ENCODE measurements at places on chromosomes 12 and 14. TPM values are rescaled to one million over a fixed set of nuclear protein-coding genes. Genes with fewer than 3 reads are reported as not detected.

ZNF664 gene
- total RNA-seq: 53.4 TPM

SPTLC2 gene
- 84.5 TPM for total RNA-seq

CMA1 gene
- total RNA-seq: not detected

AMN gene
- 2.6 TPM for total RNA-seq

DNA sequence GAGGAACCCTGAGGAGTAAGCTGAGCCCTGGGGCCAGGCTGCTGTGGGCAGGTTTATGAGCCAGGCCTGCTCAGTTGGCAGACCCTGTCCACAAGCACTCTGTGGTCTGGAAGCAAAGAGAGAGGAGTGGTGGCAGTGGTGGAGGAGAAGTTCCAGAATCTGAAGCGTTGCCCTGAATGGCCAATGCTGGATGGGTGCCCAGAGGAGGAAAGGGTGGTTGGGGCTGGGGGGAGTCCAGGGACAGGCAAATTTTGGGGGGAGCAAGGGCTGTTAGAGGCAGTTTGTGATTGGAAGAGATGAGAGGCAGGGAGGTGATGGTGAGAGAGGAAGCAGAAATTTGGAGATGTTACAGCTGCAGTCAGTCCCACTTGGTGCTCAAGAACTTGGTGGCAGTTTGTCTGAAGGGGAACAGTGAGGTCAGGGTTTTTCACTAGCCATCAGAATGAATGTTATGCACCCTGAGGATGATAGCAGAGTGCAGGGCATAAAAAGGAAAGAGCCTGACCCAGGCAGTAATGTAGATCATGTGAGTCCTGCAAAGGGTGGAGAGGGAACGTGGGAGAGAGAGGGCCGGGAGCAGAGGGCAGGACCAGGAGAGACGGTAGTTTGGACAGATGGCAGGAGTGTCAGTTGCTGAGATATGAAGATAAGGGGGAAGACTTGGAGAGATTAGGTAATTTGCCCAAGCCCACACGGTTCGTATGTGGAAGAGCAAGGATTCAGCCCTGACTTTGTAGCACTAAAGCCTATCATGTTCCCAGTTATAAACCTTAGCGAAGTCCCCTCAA is 51.2 kb downstream of the GALNT8 start:
- DNase-seq: no peak

DNA sequence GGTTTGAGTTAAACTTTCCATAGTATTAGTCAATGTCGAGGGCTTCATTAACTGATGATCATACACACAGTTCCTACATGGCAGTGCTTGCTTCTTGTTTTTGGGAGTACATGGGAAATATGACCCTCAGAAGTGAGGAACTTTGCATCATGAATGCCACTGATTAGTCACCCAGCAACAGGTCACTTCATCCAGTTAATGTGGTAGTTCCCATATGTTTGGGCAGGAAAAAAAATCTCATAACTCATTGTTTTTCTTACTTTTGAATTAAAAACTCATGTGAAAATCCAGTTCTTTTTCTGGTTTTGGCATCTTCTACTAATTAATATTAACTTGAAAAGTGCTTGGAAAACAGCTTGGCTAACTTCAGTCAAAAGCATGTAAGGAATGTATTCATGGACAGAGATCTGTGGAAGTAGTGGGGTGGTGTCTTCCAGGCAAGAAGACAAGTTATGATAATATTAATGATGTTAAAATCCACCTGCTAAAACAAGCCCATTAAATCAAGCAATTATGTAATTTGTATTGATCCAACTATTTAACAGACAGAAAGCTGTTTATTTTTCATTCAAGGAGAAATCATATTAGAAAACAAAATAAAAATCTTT is 309.1 kb upstream of the NAV3 start:
- no peak for DNase-seq

DNAAF2 gene
- total RNA-seq: 3.9 TPM

DNA sequence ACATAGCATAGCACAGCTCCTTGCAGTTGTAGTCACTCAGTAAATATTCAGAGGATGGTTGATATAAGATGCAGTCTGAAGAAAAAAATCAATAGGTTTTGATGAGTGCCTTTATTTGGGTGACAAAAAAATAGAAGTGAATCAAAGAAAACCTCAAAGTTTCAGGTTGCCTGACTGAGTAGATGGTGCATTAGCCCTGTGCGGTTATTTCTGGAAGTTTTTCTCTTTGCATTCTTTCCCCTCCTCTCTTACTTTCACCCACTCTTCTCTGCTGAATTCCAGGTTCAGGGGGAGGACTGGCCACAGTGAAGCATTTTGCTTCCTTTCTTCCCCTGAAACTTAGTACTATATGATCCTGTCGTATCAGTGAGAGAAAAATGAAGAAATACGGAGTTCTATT is 28.6 kb downstream of the TRHDE start:
- DNase-seq: no peak

DNA sequence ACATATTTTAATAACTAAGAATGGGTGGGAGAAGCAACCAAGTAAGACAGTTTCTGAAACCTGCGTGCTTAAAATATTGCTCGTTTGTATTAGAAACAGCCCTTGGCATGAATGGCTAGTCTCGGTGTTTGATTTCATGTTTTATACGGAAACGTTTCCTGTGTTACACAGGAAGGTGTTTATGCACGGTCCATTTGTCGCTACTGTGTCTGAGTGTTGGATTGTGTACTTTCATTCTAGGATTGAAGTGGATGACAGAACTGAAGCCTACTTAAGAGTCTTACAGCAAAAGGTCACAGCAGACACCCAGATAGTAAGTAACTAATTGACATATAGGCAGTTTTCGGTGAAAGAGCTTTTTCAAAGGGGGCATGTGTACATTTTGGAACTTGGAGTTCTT is 19.6 kb downstream of the PIWIL1 start:
- no peak for DNase-seq

SERPINA5 gene
- total RNA-seq: 216 TPM

All from spleen (tissue), 13 donors.